ENCODE measurements at places on chromosomes 2 and 18. TPM values are rescaled to one million over a fixed set of nuclear protein-coding genes. Genes with fewer than 3 reads are reported as not detected.

DNA sequence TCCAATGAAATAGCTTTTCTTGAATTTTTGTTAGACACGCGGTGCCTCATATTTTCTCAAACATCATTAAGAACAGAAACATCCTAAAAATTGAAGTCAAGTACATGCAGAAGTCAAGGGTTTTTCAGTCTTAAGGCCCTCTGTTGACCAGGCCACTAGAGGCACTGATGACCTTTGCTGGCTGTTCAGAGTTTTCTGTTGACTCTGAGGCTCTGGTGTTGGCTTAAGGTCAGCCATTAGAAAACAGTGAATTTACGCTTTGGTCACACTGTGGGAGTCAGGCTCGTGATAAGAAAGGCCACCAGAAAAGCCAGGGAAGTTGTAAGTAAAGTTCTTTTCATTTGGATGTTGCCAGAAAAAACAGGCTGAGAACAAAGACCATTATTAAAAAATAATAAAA is 5.8 kb upstream of the UPP2 start:
- DNase-seq = no peak

DNA sequence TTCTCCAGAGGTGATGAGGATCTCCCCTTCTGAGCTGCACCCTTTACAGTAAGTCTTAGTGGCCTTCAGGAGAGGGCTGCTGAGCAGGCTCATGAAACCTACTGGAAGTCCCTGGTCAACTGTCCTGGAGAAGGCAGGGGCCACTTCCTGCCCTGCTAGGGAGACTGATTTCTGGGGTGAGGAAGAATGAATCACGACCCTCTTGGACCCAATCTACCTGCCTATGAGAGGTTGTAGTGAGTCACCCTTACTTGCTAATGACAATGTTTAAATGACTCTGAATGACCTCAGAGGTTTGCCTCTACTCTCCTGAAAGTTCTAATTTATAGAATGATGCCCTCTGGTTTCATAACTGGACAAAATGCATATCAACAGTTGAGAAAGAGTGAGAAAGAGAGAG is 79.4 kb upstream of the FAM136A start:
- DNase-seq = peak; percentile 12

GRCh38 chr2:56613920-56614319 is 430.1 kb downstream of the CCDC85A start:
- DNase-seq = peak; percentile 67

DNA sequence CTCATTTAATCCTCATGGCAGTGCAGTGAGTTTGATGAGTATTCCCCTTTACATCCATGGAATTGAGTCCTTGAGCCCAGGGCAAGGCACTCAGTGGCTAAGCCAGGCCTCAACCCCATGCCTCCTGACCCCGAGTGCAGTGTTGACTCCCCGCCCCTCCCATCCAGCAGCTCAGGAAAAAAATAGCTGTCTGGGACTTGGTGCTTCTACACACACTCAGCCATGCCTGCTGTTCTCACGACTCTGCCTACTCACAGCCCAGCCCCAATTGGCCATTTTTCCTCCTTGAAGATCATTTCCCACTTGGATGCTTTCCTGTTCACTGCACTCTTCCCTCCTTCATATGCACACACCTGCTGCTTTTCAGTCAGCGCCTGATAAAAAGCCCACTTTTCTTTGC is 8.8 kb downstream of the FOSL2 start:
- DNase-seq = no peak

DNA sequence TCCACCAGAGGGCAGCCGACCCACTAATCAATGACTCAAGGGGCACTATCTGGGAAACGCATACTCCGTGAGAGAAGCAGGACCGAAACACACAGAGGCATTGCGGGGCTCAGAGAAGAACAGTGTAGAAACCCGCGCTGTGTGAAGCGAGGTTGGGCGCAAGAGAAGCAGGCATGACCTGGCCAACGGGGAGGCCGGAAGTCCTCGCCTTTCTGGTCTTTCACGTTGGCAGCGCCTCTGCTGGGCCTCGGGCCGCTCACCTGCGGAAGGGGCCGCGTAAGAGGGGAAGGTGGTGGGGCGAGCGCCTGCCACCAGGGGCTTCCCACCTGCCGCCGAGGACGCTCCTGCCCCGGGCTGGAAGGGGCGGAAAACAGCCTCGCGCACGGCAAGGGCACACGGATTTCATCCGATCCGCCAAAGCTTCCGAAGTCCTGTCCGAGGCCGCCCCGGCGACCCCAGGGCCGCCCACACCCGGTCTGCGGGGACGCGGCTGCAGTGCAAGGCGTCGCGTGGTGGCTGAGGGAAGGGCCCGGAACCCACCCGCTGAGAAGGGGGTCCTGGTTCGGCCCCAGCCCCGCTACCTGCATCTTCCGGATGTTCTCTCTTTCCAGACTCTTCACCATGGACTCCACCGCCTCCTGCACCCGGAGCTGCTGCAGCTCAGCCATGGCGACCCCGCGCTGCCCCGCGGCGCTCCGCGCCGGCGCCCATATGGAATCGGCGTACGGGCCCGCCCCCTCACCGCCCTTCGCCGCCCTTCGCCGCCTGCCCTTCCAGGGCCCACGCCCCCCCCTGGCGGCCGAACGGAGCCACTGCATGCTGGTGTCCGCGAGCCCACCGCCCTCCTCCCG is at the start of gene FAM136A:
TSS of gene FAM136A (minus strand) at position 724 of the 851 bp plus-strand sequence. CDS start at position 668, 56 bp downstream.
- DNase-seq = peak; percentile 35

Gene LCT
- total RNA-seq = not detected

GRCh38 chr2:163401481-163401880 is 334.3 kb downstream of the FIGN start:
- DNase-seq = peak; percentile 74

DNA sequence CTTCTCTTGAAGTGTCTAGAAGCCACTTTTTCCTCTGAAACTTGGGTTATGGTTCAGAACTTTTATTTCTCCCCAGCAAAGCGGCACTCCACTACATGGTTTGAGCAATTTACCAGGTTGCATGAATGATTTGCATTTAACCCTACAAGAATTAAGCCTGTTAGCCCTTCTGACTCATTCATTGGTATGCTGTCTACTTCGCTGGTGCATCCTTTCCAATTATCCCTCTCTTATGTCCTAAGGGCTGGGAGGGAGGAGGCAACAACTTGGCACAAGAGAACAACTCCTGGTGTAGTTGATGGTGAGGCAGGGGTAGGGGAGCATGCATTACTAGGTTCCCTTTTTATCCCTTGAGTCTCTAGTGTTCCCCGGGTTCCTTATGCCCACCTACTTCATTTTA is 293.4 kb upstream of the MEX3C start:
- DNase-seq = no peak
